ENCODE measurements at places on chromosomes 5 and 9. TPM values are rescaled to one million over a fixed set of nuclear protein-coding genes. Genes with fewer than 3 reads are reported as not detected.

GRCh38 chr9:109975574-109976295, 195.7 kb downstream of the PALM2AKAP2 start:
- no peak for DNase-seq

LCN1 gene
- total RNA-seq: not detected

TAF11L4 gene
- not detected for total RNA-seq

DNA sequence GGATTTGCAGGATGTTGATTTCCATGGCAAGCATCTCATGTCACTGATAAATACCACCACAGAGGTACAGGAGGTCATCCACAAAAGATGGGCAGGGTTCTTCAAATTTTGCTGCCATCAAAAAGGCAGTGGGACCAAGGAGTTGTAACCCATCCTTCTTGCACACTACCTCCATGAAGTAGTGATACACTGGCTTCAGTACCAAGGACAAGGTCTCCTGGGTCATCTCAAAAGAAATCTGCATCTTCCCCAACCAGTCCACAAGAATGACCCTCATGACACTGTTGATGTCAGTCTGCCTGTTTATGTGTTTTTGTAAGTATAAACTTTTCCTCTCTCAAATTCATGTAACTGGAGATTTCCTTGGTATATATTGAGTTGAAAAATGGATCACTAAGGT, 298.2 kb downstream of the CDH9 start:
- no peak for DNase-seq

TNFSF8 gene
- total RNA-seq: 99.5 TPM

GRCh38 chr9:79610019-79610631, 38.4 kb downstream of the TLE4 start:
- no peak for DNase-seq

GRCh38 chr5:54959673-54960418, 25.5 kb downstream of the ESM1 start:
- DNase-seq: peak; percentile 45

SV2C gene
- total RNA-seq: 0.19 TPM

FAM78A gene
- total RNA-seq: 42.3 TPM

- peak; percentile 36 for DNase-seq
These were observed 24.2 kb downstream of the PCDHGC5 start for GRCh38 chr5:141512911-141513626.

GPR150 gene
- 1.7 TPM for total RNA-seq

PCDHA1 gene
- total RNA-seq: not detected

GRCh38 chr5:107807431-107807830, 136.7 kb upstream of the EFNA5 start:
- no peak for DNase-seq

- no peak for DNase-seq
These were observed 192.9 kb upstream of the CCNH start for GRCh38 chr5:87605663-87606062.

DNA sequence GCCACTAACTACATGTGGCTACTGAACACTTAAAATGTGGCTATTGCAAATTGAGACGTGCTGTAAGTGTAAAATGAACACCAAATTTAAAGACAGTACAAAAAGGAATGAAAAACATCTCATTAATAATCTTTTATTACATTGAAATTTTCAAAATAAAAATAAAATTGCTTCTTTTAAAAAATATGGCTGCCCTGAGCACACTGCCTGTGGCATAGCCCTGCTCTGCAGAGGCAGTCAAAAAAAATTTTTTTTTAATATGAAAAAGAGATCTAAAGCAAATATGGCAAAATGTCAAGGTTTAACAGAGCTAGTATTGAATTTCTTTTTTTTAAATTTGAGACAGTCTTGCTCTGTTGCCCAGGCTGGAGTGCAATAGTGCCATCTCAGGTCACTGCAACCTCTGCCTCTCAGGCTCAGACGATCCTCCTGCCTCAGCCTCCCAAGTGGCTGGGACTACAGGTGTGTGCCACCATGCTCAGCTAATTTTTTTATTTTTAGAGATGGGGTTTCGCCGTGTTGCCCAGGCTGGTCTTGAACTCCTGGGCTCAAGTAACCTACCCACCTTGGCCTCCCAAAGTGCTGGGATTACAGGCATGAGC, 25.6 kb downstream of the CARNMT1 start:
- no peak for DNase-seq

GRCh38 chr5:81898403-81898802, 73.4 kb upstream of the ATG10 start:
- DNase-seq: no peak

ZNF782 gene
- 4.5 TPM for total RNA-seq

FAM169A gene
- total RNA-seq: 12.9 TPM

DNA sequence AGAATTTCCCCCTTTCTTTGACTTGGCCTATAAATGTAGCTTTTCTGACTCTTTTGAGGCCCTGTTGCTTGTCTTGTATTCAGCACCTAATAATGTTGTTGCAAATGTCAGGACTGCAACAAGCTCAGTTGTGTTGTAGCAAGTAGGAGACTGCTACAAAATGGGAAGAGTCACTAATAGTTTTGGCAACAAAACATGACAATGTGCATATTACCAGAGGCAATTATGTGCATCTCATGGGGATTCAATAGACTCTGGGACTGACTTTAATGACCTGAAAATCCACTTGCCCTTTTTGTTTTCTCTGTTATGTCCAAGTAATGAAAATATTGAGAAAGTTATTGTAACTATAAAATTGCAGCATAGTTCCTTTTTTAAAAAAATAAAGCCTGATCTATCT, 368.4 kb downstream of the OSTF1 start:
- DNase-seq: no peak
